ENCODE measurements at places on chromosomes 12 and 14.

DNA sequence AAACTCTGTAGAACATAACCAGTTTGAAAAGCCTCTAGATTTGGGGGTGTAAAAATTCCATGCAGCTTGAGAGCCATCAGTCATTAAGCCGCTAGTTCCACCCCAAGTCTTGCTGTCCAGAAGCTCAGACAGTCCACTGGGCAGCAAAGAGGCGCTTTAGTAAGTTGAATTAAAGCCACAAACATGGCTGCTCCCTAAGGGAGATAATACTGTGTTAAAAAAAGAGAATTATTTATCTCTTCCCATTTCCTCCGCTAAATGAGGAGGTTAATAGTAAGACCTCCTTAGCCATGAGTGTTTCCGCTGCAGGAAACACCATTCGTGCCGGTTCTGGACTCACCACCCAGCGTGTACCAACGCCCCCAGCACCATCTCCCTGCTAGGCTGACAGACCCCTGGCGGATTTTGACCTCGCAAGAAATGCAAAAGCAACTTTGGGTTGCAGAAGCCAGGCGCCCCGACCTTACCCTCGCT lies 536 bp downstream of the TM7SF3 start:
- DNase-seq = peak; percentile 44

DNA sequence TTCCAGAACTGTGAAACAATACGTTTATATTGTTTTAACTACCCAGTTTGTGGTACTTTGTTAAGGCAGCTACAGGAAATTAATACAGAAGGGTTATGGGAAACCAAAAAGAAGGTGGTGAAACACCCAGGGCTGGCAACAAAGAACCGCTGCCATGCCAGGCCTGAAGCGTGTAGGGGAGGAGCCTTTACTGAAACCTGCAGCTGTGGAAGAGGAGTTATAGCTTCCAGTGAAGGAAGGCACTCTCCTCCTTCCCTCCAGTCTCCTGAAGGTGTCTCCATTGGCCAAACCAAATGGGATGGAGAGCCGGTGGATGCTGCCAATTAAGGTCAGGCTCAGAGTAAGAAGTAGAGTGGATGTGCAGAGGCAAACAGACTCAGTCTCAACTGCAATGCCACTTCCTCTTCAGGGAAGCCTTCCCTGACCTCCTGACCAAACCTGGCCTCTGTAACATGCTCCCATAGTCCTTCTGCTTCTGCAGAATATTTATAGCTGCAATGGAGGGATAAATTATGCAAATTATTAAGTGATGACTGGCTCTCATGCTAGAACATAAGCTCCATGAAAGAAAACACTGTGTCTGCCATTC lies 168.3 kb downstream of the DAD1 start:
- peak; percentile 46 for DNase-seq

DNA sequence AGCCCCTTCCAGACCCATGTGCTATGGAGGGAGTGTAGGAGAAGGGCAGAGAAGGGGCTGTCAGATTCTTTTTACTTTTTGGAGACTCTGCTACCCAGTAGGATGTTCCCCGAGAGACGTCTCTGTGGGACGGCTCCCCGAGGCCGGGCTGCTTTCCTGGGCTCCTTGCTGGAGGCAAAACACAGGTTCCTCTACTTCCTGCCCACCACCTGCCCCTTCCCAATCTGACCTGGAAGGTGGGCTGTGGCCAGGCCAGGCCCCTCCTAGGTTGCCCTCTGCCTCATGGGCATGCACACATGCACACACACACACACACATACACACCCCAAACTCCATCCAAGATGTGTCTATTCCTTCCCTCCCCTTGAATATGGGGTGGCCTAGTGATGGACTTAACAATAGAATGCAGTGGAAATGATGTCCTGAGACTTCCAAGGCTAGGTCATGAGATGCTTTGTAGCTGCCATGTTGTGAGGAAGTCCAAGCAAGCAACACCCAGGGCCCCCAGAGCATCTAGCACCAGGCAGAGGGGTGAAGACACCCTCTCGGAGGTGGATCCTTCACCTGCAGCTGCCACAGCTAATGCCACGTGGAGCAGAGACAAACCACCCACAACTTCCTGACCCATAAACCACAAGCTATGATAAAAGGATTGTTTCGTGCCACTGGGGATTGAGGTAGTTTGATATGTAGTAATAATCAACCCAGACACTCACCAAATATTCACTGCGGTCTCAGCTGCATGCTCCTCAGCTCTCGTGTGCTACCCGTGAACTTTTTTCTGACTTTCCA lies 1.6 kb upstream of the ASB2 start:
- DNase-seq = no peak

DNA sequence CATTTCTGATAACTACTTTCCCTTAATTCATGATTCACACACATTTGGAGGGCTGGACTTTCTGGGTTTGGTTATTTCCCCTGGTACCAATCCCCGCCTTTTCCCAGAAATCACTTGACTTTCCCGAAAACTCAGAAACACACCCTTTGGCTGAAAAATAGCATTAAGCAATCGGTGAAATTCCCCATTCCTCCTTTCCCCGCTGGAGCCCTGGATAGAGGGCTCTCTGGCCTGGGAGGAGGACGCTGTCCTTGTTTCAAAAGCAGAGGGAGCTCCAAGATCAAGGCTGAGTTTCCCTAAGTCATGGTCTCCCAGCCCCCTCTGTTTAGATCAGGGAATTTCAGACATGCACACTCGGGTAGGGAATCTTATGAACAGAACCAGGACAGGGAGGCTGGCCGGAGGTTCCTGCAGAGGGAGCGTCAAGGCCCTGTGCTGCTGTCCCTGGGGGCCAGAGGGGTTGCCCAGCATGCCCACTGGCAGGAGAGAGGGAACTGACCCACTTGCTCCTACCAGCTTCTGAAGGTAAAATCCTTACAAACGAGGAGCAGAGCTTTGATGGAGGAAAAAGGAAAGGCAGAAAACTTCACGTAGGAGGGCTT lies at the start of gene C1S:
Gene C1S, plus strand, starts transcription at position 366 of the 602 bp plus-strand sequence. CDS start 1,195 bp downstream, outside the sequence.
- DNase-seq = peak; percentile 99

GRCh38 chr14:81337073-81337472 lies 63.1 kb downstream of the STON2 start:
- DNase-seq = no peak

- DNase-seq = no peak
Measured at GRCh38 chr14:22122227-22122818, 448.7 kb upstream of the OR4E1 start.

- DNase-seq = no peak
Measured at GRCh38 chr12:25755971-25756260, 202.6 kb upstream of the RASSF8 start.

DNA sequence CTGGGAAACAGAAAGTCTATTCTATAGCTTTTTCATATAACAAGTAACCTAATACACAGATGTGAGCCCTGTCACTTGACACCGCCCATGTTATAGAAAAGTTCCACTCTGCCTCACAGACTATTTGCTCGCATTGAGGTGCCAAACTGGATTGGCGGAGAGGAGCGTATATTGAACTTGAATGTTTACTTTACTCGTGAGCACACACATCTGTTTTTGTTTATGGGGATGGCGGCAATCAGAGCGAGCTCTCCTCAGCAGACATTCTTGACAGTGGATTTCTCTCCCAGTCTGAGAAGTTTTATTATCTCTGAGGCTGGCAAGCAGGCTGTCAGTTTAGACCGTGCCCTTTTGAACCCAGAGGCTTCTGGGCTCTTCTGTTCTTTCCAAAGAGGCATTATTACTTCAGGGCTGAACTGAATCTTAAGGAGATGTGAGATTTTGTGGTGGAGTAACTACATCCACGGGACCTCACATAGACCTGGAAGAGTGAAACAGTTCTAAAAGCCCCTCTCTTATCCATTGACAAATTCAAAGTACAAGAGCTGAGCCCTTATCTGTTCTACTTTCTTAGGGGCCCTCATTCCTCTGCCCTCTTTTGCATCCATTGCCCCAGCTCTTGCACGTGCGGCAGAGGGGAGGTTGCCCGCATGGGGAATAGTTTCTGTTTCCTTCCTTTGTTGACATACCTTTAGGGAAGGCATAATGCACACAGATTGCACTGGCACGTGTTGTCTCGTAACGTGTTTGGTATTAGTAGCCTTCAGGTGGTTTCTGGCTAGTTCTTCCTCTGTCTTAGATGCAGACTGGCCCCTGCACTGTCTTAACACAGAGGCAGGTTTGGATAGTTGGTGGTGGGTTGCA lies 68.2 kb downstream of the DRAM1 start:
- DNase-seq = no peak

GRCh38 chr12:32809846-32810245 lies 54.1 kb upstream of the YARS2 start:
- no peak for DNase-seq

DNA sequence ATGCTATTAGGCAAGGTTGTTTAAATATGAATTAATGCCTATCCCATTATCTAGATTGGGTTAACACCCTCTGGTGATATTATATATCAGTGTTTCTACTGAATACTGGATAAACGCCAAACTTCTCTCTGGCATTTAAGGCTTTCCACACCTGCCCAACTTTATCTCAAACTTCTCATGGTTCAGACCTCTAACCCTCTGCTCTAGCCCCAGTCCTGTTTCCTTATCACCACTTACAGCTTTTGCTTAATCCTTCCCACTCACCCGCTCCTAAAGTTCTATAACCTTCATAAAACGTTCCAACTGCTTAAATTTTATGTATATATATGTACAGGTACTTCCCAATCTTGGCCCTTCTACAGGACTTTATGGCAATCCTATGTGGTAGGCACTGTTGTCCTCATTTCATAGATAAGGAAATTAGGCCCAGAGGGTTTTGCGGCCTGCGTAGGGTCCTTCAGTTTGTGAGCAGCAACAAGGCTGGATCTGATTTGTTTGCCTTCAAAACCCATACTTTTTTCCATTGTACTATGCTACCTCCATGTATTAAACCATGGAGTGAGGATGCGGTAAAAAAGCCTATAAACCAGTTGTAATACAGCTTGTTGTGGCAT lies 1.2 kb downstream of the LPCAT3 start:
- DNase-seq = no peak

GRCh38 chr12:41552588-41552987 lies 364.5 kb downstream of the PDZRN4 start:
- DNase-seq = no peak
